Stimulated activated CD8-positive, alpha-beta memory T cell treated with anti-CD3 and anti-CD28 coated beads, Interleukin-4, amount 100 ng/mL, for 1 hour (primary cell): ENCODE measurements at places on chromosomes 6 and 20.

DNA sequence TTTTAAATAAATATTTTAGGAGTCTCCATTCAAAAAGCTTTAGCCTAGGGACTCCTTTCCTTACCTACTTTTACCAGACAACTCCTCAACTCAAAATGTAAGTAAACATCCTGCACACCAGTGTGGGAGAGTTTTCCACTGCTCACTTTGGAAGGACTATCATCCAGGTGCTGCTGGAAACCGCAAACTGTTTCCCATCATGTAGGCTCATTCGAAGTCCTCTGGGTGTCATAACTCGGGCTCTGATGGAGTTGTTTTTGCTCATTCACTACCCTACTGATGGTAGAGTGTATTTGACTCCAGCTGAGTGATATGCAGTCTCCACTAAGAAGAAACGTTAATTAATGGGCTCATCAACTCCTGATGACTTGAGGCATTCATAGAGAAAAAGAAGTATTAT, 136.5 kb upstream of the AKAP12 start:
- DNase-seq = no peak

DNA sequence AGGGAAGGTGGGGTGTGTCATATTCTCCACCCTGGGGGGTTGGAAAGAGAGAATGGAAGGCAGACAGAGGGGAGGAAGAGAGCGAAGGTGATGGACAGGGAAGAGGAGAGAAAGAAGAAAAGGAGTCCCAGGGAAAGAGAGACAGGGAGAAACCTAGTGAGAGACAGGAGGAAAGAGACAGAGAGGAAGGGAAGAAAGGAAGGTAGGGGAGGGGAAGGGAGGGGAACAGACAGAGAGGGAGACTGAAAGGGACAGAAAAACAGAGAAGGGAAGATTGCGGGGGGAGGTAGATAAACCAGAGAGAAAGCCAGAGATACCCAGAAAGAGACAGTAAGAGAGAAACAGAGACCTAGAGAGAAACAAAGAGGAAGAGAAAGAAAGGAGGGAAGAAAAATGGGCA, 88.4 kb downstream of the CDH22 start:
- DNase-seq = no peak

DNA sequence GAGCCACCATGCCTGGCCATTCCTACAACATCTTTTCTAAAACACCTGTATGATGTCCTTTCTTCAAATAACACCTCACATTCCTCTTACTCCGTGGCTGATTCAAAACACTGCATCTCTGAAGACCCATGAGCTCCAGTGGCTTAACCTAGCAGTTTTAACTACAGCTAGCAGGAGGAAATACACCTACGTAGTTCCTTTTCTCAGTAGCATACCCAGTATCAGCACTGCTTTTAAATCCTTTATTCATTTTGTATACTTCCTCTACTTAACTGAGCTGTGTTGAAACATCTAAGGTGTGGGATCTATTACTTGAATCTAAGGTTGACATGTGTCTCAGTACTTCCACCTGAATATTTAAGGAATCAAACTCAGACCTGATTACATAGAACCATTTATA, 113.6 kb upstream of the CCDC28A start:
- DNase-seq = no peak

- no peak for DNase-seq
These were observed 406.2 kb upstream of the MMS22L start for GRCh38 chr6:97689078-97689754.

DNA sequence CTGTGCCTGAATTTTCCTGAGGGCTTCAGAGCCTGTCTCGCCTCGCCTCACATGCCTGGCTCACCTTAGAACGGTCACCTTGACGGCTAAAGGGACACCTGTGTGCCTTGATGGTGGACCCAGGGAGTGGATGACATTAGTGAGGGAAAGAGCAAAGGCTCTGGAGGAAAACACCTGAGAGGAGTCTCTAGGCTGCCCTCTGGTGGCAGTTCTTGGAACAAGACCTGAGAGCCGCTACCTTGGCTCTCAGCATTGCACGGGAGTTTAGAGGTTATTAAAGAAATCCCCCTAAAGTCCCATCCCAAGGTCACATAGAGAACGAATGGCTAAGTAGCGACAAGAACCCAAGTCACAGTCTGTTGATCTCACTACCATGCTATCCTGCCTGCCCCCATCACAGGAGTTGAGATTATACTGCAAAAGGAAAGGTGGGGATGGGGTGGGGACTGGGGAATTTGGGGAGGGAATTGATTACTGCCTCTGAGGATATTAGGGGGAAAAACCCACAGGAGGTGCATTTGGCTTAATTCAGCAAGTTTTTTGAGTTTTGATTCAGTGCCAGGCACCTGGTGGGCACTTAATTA, 7.9 kb upstream of the CDSN start:
- peak; percentile 52 for DNase-seq

DNA sequence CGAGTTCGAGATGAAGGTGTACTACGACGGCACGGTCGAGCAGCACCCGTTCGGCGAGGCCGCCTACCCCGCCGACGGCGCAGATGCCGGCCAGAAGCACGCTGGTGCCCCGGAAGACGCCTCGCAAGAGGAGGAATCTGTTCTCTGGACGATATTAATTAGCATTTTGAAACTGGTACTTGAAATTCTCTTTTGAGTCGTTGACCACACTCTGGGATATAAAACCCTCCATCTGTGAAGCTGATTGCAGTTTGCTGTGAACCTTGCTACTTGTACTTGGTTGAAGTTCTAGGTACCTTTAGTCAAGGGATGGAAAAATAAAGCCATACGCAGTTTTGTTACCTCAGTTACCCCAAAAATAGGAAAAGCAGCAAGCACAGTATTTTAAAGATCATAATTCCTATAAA, 917 bp downstream of the C6orf120 start:
- DNase-seq = no peak

DNA sequence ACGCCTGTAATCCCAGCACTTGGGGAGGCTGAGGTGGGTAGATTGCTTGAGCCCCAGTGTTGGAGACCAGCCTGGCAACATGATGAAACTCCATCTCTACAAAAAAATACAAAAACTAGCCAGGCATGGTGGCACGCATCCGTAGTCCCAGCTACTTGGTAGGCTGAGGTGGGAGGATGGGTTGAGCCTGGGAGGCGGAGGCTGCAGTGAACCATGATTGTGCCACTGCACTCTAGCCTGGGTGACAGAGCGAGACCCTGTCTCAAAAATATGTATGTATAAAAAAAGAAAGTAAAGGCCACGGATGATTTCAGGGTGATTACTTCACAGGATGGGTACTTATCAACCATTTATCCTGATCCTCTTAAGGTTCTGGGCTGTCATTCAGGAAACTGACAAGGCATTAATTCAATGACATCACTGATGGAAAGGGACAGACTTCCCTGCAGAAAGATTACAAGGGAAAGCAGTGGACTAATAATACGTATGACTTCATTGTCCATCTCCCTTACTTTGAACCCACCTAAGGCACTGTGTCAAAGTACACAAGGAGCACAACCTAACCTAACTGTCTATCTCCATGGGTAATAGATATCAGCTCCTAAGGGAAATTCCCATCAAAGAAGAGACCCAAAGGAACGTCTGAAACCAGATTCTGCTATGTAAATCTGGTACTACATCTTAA, 61.2 kb downstream of the ZMYND8 start:
- DNase-seq = no peak

DNA sequence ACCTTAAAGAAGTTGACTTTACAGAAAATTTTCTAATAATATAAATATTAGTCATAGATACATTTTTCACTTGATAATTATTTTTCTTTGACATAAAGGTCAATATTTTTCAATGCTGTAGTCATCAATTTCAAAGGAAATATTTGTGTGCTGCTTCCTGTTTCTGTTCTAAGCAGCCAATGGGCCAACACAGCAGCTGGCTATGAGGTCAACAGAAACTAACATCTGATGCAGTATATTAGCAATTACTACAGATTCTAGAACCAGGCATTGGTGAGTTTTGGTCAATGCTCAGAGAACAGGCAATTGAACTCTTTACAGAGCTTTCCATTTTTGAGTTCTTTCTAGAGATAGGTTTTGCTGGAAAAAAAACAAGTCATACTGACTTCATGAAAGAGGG, 669.6 kb upstream of the NRSN1 start:
- DNase-seq = no peak

DNA sequence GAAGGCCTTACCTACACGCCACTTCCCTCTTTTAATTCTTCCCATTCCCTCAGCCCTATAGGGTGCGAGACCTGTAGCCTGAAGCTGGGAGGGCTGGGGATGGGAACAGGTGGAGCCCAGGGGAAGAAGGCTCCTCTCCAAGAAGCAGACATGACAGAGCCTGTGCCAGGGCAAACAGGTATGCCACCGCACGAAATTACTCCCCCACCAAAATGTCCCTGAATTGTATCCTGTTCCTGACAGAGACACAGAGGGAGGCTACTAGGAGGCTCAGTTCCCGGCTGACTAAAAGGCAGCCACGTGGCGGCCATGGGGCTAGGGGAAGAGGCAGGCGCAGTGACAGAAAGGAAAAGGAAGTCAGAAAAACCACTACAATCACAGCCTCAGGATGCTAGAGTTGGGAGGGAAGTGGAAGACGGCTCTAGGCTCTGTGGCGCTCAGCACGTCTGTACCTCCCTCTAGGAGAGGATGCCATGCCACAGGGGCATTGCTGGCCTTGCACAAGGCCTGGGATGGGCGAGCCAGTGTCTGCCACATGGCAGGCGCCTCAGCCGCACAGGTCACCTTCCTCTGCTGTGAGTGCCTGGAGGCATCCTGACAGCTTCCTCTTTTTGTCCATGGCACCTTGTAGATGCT, 27.7 kb downstream of the TFEB start:
- DNase-seq = no peak

- no peak for DNase-seq
These were observed 33.1 kb downstream of the PTPN1 start for GRCh38 chr20:50543326-50543725.

- DNase-seq = no peak
These were observed 159.4 kb downstream of the SMOC2 start for GRCh38 chr6:168600381-168600780.
